Mesenteric fat pad (tissue), 1 donor: ENCODE measurements at places on chromosomes 12 and 14.
A peak's percentile ranks its signal among the peaks of the same experiment; 100 is the strongest.

DNA sequence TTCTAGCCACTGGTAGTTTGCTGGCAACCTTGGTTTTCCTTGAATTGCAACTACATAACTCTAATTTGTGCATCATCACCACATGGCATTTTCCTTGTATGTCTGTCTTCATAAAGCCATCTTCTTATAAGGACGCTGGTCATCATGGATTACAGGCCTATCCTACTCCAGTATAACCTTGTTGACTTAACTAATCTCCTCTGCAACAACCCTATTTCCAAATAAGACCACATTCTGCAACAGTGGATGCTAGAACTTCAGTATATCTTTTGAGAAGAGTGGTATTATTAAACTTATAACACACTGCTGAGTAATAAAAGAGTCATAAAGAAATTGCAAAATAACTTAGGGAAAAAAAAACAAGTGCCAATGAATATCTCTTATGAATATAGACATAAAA is 511.8 kb upstream of the FOXG1 start:
- DNase-seq: no peak

DNA sequence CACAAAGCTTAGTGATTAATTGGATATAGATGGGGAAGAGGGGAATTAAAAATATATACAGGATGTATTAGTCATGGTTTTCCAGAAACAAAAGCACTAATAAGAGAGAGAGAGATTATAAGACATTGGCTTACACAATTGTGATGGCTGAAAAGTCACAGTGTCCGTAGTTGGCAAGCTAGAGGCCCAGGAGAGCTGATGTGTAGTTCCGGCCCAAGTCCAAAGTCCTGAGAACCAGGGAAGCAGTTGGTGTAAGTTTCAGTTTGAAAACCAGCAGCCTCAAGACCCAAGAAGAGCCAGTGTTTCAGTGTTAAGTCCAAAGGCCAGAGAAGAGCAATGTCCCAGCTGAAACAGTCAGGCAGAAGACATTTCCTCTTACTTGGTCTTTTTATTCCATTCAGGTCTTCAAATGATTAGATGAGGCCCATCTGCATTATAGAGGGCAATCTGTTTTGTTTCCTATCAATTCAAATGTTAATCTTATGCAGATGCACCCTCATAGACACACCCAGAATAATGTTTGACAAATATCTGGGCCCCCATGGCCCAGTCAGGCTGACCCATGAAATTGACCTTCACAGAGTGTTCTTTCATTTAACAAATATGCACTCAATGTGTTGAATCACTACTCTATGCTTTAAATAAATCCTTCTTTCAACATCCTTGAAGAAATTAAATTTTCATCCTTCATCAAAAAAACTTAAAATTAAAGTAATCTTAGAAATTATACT is 67.2 kb upstream of the DIO2 start:
- DNase-seq: no peak

GRCh38 chr14:77303417-77304156 is 17.1 kb downstream of the POMT2 start:
- peak; percentile 28 for DNase-seq

DNA sequence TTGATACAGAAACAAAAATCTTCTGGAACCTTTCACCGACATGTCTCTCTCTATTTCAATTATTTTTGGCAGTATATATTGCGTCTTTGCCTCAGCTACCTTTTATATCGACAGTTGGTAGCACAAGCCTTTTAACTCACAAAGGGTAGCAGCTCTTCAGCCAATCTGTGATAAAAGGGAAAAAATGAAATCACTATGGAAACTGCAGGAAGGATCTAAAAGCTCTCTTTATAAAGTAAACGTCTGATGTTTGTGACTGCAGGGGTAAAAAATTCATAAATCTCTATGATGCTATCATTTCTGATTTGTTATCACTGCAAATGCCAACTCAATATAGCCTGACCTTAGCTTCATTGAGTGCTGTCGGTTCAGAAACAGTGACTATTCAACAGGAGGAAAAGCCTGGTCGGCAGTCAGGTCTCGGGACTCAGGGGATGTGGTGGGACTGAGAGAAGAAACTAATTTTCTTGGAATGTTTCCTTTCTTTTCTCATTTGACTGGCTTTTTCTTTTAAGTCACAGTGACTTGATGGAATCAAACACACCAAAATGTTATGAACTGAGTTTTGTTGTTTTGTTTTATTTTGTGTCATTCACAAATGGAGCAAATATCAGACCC is 5.9 kb upstream of the RMST start:
- DNase-seq: no peak
